Glomerular endothelial cell (primary cell): ENCODE measurements at places on chromosomes 1 and 21. TPM values are rescaled to one million over a fixed set of nuclear protein-coding genes. Genes with fewer than 3 reads are reported as not detected.

DNA sequence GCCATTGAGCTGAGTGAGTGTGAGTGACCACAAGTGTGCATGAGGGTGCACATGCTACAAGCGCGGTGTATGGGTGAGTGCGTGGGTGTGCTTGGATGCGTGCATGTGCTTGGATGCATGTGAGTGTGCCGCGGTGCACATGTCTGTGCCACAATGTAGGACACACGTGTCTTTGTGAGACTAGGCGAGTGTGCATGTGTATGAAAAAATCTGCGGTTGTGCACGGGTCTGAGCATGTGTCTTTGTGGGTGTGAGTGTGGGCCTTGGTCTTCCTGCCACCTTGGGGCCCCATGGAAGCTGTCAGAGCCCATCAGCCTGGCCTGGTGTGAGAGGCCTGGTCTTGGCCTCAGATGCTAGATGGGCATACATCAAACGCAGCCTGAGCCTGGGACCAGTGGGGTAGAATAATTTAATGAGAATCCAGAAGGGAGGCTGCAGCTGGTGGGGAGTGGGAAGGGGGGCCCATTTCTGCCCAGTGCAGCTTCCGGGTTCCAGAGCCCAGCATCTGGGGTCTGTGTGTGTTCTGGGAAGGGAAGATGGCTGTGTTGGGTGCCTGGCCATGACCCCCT is 103.9 kb upstream of the SLC2A1 start:
- no peak for DNase-seq

Gene TMEM61
- total RNA-seq: not detected in 2 replicates

GRCh38 chr1:19369396-19370090 is 57.4 kb downstream of the SLC66A1 start:
- DNase-seq: no peak

DNA sequence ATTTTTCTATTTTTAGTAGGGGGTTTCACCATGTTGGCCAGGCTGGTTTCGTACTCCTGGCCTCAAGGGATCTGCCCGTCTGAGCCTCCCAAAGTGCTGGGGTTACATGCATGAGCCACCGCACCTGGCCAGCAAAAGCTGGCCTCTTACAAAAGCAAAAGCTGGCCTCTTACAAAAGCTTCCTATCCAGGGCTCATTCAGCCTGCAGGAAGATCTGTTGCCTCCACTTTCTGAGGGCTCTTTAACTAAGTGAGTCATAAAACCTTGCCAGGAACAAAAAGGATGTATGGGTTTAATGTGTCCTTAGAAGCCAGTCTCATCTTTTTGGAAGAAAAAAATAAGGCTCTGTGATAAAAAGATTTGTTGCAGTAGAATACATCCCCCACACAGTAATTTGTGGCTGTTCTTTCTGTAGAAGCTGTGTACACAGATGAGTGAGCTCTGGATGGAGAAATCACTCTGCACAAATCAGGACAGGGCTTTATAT is 15.0 kb downstream of the HTR1D start:
- DNase-seq: no peak

GRCh38 chr1:53378061-53378460 is 50.2 kb upstream of the LRP8 start:
- DNase-seq: no peak

- no peak for DNase-seq
These were observed 62.4 kb downstream of the TMEM53 start for GRCh38 chr1:44611866-44612265.

- DNase-seq: no peak
These were observed 115.0 kb upstream of the SMYD2 start for GRCh38 chr1:214165850-214166374.

- DNase-seq: no peak
These were observed 47.7 kb downstream of the MEF2D start for GRCh38 chr1:156452907-156453306.

Gene C1QTNF12
- total RNA-seq: 0.76 and 1.7 TPM in 2 replicates

GRCh38 chr1:225182716-225183115 is 245.1 kb downstream of the LBR start:
- DNase-seq: no peak

DNA sequence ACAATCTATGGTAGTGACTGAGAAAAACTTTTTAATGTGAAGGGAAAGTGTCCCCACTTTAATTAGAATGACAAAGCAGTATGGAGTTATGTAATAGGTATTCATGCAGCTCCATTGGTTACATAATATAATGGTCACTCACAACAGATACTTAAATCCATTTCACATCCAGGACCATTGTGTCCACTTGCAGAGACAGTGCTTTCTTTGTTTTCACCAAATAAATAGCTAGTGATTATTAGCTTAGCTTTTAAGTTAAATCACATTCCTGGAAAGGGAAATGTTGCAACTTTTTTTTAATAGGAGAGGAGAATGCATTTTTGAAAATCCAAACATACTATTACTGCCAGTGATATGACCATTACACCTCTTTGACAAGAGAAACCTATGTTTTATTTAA is 22.9 kb downstream of the RGL1 start:
- DNase-seq: no peak

DNA sequence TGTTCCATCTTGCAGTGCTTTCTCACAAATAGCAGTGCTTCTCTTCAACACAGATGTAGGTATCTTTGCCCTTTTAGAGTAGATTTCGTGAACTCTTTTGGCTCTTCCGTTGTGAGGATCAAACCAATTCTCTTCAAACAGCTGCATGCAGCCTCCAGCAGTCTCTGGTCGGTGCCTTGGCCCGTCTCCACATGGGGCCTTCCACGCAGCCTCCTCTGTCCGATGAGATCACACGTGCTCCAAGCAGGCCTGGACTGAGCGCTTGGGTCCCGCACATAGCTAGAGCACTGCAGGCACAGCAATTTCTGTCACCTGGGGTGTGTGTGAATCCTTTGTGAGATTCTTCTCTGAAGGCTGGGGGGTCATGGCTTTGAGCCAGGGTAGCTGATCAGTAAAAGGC is 82.8 kb upstream of the KCNE2 start:
- no peak for DNase-seq

DNA sequence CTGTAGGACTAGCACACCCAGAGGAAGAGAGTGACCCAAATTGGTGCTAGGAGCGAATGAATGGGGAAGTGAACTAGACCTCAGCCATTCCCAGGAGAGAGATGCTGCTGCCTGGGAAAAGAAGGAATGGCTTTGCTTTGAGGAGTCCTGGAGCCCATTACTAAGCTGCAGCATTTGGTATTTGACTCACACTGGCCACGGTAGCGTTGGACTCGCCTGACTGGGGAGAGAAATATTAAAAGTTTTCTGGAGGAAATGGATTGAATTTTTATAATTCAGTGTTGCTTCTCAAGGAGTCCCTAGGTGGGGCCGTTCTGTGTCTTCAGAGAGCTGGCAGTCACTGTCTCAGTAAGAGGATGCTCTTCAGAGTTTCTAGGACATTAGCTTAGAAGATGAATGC is 40.2 kb downstream of the PIK3CD start:
- DNase-seq: no peak

- no peak for DNase-seq
These were observed 18.1 kb upstream of the ETS2 start for GRCh38 chr21:38787461-38788274.

Gene MAP3K21
- total RNA-seq: 0.53 and 1.1 TPM in 2 replicates
